ENCODE measurements at places on chromosomes 7 and 10.
A peak's percentile ranks its signal among the peaks of the same experiment; 100 is the strongest.

DNA sequence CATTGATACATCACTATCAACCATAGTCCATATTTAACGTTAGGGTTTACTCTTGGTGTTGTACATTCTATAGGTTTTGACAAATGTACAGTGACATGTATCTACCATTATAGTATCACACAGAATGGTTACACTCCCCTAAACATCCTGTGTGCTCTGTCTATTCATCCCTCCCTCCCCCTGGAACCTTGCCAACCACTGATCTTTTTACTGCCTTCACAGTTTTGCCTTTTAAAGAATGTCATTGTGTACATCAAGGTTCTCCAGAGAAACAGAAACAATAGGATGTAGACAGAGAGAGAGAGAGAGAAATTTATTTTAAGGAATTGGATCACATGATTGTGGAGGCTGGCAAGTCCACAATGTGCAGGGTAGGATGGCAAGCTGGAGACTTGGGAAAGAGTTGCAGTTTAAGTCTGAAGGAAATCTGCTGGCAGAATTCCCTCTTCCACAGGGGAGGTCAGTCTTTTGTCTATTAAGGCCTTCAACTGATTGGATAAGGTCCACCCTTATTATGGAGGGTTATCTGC is 45.1 kb upstream of the CCNJ start:
- DNase-seq, result no peak

GRCh38 chr10:127872011-127872761 is 20.6 kb downstream of the CLRN3 start:
- peak; percentile 75 for DNase-seq

- DNase-seq, result no peak
Measured at GRCh38 chr10:102408131-102408727, 10.4 kb downstream of the PSD start.

DNA sequence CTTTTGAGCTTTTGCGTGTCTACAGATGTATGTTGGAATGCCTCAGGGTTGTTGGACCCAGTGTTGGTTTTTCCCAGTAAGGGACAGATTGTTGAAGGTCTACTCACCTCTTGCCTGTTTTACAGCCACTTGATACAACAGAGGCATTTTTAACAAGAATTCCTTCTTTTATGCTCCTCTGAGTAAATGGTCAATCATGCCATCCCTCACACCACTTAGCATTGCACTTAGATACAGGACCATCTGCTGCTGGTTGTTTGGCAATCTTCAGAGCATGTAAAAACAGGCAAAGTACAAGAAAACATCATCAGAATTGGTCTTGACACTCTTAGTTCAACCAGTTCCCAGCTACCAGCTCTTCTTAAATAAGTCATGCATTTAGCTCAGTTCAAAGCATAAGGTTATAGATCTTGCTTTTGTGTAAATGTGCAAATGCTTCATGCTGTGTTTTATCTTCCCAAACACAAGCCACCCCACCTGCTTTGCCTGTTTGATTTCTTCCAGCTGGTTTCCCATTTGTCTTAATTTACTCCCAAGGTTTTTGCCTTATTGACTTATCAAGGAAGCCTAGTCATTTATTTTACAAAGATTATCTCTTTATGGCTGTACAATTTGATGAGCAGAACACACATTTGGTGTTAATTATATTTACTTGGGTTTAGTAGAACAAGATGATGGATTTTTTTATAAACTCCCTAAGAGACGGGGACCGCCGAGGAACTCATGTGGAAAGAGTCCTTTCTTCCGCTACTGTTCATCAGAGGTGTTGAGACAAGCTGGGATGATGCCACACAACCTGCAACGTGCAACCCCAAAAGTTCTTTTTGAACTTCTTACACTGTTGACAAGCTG is 136.6 kb downstream of the AHR start:
- DNase-seq, result peak; percentile 22

DNA sequence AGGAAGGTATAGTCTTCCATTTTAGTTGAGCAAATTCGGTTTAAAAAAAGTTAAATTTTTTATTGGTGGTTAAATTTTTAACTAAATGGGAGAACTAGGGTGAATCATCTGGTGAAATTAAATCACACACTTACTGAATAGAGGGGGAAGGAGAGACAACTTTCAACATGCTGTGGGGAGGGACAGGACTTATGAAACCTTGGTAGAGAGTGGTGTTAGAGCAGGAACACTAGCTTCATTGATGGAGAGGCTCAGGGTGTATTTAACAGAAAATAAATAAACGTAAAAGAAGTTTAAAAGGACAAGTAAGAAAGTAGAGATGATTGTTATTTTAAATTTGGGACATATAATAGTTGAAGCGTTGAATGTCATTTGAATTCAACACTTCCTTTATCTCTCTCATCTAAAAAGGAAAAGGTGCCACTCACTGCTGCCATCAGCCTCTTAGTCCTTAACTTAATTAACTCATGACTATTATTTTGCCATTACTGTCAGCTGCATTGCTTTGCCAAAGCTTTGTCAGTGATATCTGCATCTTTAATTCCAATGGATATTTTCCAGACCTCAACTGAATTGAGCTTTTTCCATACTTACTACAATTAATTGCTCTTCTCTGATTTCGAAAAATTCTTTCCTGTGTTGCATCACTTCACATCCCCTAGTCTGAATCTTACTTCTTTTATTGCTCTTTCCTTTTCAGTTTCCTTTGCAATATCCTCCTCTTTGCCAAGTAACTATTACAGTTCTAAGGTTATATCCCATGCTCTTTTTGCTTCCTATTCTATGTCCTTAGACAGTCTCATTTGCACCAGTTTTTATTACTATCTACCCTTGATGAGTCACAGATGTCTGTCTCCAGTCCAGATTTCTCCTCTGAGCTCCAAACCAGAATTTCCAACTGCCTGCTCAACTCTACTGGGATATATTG is 71.7 kb downstream of the GNAT3 start:
- DNase-seq, result peak; percentile 41

- no peak for DNase-seq
Measured at GRCh38 chr7:106777674-106778299, 87.3 kb upstream of the PIK3CG start.

DNA sequence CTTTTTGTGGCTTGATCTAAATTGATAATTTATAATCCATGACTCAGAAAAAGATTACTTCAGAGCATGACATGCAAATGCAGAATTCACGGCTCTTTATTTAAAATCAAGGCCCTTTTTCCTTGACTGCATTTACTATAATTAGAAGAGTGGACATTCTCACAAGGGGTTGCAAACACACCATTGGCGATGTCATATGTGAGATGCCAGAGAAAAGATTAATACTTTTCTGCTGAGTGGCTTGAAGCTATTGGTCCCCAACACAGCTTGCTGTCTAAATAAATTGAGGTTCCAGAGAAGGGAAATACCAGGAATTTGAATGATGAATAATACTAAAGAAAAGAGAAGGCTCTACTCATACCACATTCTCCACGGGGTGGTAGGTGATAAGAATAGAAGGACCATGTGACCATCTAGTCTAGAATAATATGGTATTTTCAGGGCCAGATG is 78.7 kb upstream of the ARID5B start:
- DNase-seq, result no peak

DNA sequence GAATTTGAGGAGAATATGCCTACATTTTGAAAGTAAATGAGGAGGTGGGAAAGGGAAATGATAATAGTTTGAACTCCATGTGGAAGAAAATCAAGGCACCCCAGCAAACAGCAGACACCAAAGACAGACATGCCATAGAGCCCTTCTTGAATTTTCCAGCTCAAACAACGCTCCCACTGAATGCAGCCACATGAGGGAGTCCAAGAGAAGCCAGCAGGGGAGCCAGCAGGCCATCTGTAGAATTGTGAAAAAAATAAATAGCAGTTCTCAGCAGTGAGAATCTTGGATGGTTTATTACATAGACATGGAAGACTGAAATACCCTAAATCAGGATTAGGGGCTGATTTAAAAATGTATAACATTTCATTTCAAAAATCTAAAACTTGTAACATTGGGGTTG is 1567.3 kb upstream of the LRRTM3 start:
- peak; percentile 19 for DNase-seq
